Activated CD8-positive, alpha-beta memory T cell treated with anti-CD3 and anti-CD28 coated beads for 4 hours (primary cell): ENCODE measurements at places on chromosomes 6 and 20.

- DNase-seq, result no peak
Observed at GRCh38 chr20:35312318-35312717, 20.1 kb upstream of the FAM83C start.

DNA sequence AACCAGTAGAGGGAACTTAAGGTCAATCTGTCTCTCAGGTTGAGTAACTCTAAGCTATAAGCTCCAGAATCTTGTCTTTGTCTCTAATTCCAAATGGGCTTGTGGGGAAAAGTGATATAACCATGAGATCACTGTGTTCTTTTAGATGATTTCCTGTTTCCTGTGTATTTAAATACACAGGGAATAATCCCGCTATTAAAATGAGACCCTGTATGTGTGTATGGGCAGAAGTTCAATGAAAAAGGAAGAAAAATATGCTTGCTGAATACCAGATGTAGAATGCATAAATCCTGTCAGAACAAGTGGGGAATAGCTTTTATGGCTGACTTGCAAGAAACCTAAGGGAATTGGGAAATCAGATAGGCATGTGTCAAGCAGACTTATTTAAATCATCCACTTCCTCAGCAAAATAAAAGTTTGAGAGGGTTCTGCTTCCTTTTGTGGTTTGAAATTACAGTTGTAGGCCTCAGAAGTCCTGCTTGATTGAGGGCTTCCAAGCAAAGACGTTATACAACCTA lies 164.7 kb upstream of the PDE7B start:
- no peak for DNase-seq

GRCh38 chr20:44800391-44801046 lies 9.8 kb downstream of the RIMS4 start:
- no peak for DNase-seq

DNA sequence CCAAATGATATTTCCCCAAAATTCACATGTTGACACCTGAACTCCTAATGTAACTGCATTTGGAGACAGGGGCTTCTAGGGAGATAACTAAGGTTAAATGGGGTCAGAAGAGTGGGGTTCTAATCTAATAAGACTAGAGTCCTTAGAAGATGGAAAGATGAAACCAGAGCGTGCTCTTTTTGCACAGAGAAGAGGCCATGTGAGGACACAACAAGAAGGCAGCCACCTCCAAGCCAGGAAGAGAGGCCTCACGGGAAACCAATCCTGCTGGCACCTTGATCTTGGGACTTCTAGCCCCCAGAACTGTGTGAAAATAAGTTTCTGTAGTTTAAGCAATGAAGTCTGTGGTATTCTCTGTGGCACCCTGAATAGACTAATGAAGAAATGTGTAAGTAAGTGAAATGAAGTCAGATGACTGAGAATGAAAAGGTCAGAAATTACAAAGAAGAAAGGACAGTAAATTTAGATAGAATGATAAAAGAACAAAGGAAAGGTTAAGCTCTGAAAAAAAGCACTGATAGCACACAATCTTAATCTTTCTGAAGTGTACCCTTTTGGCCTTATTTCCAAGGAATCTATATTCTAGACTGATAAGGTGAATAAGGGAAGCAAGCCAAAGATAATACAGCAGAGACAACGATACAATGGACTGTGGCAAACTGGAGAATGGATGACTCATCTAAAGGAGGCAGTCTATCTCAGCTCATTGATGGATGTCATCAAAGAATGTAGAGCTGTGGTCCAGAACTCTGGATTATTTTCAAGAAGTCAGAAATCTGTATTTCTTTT lies 110.4 kb downstream of the MYB start:
- no peak for DNase-seq

- DNase-seq, result no peak
Observed at GRCh38 chr20:41138475-41139226, 1.3 kb downstream of the PLCG1 start.

DNA sequence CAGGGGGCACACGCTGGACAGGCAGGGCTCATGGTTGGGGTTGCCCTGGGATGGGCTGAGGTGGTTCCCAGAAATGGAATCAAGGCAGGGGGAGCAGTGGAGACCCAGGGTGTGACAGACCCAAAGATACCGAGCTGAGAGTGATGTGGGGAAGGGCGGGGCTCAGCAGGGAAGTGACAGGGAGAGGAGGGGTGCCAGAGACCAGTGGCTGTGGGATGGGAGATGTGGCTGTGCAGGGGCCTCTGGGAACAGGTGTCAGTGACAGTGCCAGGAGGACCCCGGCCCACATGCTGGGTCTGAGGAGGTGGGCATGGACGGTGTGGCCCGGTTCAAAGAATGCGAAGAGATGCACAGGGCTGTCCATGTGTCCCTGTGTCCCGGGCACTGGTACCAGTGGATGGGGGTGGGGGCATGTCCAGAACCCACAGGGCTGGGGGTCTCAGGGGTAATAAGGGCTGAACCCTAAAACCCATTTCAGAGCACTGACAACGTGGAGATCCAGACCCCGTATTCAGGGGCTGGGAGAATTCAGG lies 1.0 kb downstream of the CABLES2 start:
- DNase-seq, result no peak

GRCh38 chr6:81331526-81331925 lies 421.0 kb downstream of the TENT5A start:
- DNase-seq, result no peak

- DNase-seq, result no peak
Observed at GRCh38 chr6:32132110-32132509, 2.0 kb upstream of the FKBPL start.

DNA sequence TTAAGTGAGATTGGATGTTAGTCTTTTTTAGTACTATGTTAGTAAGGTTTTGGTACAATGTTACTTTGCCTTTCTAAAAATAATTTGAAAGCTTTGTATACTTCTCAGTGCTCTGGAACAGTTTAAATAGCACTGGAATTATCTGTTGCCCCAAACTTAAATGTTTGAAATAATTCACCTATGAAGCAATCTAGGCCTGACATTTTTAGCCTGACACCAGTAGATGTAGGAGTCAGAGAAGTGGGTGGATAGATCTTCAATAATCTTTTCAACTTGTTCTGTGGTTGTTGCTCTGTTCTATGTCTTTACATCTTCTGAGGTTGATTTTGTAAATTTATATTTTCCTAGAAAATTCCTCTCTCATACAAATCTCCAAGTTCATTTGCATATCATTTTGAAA lies 103.1 kb upstream of the ADGRF1 start:
- DNase-seq, result no peak

DNA sequence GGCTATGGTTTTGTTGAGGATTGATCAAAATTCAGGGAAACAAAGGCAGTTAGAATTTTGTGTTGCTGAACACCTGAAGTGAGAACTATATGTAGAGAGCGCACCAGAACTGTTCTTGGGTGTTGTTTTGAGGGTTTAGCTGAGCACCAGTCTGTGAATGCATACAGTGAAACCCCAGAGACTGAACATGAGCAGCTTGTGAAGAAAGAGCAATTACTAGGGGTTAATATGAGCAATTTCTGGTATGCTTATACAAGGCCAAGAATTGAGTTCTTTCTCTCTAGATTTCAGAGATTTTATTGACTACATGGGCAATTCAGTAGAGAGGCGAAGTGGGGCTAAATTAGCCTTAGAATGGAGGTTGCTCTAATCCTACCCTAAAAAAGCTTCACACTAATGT lies 93.9 kb downstream of the CD2AP start:
- DNase-seq, result no peak

DNA sequence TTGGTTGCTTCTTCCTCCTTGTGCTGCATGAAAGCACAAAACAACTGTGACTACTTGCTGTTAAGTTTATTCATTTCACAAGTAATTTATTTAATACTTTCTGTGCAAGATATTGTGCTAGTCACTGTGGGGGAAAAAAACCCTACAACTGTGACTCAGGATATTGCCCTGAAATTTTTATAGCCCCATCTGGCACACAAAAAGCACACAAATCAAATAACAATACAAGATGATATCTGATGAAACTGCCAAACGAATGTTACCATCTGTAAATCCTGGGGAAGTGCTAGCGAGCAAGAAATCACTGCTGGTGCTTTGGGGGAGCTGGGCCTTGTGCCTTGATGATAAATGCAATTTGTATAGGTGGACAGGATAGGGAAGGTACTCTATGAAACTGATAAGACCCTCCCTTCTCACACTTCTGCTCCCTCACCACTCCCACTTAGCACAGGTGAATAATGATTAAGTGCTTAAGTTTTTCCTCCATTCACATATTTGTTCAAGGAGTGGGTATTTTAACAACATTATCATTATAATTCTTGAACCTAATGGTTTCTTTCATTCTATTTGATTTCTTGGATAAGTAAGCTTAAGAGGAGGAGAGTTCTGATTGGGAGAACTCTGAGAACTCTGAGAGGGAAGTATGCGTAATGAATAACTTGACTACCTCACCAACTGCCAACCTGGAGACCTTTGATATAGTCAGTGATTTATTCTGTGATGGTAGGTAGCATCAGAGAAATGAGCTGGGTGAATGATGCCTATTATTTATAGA lies 115.3 kb downstream of the RTN4IP1 start:
- no peak for DNase-seq

GRCh38 chr6:44051515-44051914 lies 75.7 kb downstream of the MRPL14 start:
- no peak for DNase-seq

GRCh38 chr6:106961801-106962200 lies 12.7 kb downstream of the CD24 start:
- no peak for DNase-seq

DNA sequence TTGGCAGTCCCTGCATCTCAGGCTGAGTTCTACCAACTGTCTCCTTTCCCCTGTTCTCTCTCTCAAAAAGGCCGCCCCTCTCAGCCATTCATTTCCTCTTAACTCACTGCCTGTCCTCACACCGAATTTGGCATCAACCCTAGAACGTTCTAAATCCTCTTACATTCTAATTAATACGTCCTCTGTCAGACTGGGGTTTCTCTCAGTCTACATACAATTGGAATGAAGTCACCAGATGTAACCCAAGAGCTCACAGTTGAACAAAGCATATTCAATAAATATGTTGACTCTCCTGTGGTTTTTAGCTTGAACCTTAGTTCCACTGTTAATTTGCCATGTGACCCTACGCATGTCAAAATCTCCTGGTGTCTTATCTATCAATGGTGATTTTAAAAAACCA lies 269.6 kb downstream of the CLIC5 start:
- DNase-seq, result no peak

DNA sequence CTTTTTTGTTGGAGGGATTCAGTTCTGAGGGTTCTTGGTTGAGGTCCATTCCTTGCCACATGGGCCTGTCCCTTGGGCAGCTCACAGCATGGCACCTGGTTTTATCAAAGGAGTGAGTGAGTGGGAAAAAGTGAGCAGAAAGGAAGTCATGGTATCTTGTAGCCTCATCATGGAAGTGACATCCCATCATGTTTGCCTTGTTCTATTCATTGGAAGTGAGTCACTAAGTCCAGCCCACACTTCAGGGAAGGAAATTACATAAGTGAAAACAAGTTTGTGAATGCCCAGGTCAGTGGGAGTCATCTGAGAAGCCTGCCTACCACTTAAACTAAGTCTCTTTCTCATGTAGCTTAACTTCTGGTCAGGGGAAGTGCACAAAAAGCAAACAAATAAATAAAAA lies 32.8 kb upstream of the ZNFX1 start:
- DNase-seq, result no peak

- peak; percentile 9 for DNase-seq
Observed at GRCh38 chr6:87473419-87473903, 687 bp downstream of the SLC35A1 start.

DNA sequence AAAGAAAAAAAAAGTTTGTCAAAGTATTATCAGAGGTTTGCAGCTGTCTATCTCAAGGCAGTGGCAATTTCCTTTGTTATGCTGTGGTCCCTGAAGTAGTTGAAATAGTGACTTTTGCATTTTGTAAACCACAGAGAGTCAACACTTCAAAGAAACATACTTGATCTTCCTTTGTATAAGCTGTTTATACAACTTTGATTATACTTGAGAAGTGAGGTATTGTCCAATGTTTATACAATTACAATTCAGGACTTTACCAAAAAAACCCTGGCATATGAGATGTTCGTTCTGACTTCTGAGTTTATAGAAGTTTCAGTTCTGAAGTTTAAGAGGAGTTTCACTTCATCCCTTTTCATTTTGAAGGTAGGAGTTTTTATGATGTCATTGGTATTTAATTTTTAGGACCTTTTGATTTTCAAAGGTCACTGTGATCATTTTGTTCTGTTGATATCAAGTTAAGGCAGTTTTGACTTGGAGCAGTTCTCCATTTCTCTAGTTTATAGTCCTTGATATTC lies 4.0 kb downstream of the STK4 start:
- DNase-seq, result no peak

DNA sequence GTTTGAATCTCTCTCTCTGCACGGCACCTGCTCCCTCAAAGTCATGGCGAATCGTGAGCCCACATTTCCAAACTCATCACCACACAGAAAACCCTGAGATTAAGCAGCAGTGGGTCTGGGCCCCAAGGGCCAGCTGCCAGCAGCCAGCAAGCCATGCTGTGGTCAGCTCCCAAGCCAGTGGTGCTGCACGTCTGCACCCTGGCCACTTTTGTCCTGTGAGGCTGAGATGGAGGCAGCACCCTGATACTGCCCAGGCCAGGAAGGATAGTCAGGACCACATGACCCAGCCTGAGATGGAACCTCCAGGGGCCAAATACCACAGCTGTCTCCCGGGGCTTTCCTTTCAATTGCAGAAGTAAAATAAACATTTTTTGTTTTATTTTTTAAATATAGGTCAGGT lies 93.9 kb downstream of the PRND start:
- no peak for DNase-seq
